Left ventricle myocardium inferior (tissue), 1 donor: ENCODE measurements at places on chromosomes 1 and 21.
A peak's percentile ranks its signal among the peaks of the same experiment; 100 is the strongest.

- no peak for DNase-seq
Observed at GRCh38 chr1:230693221-230693620, 20.7 kb downstream of the AGT start.

GRCh38 chr1:58922302-58923089 is 138.6 kb upstream of the JUN start:
- DNase-seq: peak; percentile 71

- no peak for DNase-seq
Observed at GRCh38 chr1:70083519-70083918, 121.9 kb downstream of the LRRC40 start.

- DNase-seq: no peak
Observed at GRCh38 chr1:238900334-238900865, 486.0 kb upstream of the CHRM3 start.

DNA sequence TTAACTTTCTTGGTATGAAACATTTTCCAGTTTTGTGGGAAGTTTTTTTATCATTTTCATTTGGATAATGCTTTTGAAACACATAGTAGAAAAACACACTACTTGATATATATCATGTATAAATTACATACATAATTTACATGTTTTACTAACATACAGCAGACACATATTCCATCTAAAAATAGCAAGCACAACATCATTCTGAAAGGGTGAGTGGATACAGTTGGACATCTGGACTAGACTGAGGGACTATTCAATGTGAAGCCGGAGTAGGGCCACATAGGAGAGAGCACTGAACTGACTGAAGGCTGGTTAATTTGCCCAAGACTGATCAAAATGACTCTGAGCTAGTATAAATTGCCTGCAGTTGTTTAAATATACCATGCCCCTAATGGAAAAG is 11.7 kb downstream of the CDKN2C start:
- no peak for DNase-seq

DNA sequence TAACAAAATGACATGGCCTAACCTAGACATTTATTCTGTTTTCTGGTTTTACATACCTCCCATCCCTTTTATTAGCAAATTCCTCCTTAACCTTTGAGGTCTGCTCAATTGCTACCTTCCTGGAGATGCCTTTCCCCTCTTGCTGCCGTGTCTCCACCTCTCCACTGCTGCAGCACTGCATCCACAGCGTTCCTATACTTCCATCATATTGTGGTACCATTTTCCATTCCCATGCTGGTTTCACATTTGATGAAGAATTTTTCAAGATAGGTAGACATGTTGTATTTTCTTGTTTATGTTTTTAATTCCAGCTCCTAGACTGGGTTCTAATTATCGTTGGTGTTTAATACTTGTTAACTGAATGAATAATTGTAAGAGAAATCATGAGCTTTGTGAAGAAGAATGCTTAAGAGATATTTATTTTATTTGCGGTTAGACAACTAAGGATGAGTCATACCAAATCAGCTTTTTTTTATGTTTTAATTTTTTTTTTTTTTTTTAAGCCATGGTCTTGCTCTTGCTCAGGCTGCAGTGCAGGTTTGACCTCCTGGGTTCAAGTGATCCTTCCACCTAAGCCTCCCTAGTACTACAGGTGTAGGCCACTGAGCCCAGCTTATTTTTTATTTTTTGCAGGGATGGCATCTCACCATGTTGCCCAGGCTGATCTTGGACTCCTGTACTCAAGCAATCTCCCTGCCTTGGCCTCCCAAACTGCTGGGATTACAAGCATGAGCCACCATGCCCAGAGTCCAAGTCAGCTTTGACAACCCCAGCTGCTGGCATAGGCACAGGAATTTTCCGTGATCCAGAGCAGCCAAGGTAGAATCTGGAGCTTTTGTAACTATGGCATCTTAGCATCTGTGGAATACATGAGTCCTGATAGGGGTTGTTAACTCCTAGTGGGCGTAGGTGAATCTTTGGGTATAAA is 44.0 kb downstream of the ATP6V1G3 start:
- DNase-seq: no peak

DNA sequence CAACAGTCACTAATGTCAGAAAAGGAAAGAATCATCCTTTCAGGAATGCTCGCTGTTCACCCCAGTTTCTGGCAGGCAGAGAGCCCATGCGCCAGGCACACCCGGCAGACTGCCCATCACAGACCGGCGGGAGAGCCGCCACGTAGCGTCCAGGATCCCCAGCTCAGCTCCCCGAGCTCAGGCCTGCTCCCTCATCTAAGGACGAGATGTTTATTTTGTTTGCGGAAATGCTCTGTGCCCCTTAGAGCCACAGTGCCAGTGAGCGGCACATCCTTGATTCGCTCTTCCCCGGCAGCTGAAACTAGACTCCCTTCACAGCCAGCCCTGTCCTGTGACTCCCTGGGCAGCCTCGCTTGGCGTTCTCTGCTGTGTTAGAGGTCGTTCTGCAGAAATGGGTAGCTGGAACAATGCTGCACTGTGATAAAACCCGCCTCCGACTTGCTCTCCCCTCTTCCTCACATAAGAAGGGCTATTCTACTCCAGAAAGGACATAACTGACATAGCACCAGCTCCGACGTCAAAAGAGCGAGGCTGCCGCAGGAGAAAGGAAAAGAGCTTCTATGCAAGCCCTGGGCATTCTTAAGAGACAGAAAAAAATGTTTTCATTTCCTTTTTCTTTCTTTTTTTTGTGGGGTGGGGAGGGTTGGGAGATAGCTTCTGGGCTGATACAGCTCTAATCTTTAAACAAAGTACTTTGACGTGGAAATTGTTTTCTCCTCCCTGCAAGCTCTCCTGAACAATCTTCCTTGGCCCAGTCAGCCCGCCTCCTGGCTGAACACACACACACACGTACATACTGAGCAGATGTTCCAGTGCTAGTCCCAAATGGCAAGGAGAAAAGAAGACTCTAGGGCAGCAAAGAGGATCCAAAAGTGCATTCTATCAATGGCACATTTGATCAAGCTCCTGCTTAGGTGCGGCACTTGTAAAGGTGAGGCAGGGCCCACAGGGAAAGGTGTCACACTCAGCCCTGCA is 37.2 kb downstream of the MRAP start:
- no peak for DNase-seq

DNA sequence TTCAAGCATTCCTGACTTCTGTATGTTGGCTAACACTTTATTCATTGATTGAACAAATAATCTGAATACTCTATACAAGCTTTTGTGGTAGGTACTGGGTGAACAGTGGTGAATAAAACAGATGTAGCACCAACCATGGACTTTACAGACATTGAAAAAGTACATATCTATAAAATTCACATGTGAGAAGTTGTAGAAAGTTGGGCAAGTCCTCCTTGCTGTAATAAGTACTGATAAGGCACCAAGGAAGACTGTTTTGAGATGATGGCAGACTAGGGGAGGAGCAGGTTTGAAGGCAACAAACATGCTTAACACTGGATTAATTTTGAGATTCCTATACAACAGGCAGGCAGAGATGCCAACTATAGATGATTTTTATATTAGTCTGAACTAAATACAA is 42.4 kb downstream of the RNF2 start:
- DNase-seq: no peak

GRCh38 chr1:206464456-206464964 is 5.8 kb upstream of the IKBKE start:
- no peak for DNase-seq

GRCh38 chr1:118157506-118157905 is 27.5 kb downstream of the SPAG17 start:
- DNase-seq: no peak

DNA sequence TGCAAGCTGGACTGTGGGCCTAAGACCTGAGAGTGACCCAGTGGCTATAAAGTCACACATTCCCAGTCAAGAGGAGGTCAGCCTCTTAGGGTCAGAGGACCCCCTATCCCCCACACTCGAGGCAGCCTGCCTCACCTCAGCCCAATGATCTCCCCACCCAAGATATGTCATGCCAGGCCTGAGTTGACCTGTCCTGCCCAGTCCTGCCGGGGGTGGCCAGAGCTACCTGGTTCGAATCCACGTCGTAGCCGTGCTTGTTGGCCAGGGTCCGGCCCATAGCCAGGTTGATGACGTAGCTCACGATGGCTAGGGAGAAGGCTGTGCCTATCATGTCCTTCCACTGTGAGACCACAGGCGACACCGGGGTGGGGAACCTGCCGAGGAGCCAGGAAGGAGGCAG is 15.6 kb downstream of the SLC26A9 start:
- DNase-seq: no peak

DNA sequence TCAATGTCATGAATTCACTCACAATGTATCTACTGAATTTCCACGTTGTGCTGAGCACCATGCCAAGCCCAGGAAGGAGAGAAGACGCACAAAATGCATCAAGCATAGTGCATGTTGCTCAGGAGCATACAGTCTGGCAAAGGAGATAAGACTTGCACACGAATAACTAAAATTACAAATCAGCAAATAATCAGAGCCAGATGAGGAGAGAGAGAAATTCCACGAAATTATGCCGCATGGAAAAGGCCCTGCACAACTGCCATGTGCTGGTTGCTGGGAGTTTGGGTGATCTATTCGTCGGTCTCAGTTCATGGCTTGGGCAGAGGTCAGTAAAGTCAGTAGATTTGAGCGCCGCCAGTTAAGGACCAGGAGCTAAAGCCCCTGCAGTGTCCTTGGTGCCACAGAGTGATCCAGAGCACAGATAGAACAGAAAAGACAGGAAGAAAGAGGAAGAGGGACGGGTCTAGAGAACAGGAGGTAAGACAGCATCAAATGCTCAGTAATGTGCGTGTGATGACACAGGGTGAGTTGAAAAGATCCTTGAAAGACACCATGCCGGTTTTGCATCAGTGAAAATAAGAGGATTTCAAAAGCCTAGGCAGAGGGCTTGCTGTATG is 55.1 kb upstream of the ZNF281 start:
- no peak for DNase-seq

- DNase-seq: no peak
Observed at GRCh38 chr21:44352253-44352860, 1.1 kb upstream of the TRPM2 start.

DNA sequence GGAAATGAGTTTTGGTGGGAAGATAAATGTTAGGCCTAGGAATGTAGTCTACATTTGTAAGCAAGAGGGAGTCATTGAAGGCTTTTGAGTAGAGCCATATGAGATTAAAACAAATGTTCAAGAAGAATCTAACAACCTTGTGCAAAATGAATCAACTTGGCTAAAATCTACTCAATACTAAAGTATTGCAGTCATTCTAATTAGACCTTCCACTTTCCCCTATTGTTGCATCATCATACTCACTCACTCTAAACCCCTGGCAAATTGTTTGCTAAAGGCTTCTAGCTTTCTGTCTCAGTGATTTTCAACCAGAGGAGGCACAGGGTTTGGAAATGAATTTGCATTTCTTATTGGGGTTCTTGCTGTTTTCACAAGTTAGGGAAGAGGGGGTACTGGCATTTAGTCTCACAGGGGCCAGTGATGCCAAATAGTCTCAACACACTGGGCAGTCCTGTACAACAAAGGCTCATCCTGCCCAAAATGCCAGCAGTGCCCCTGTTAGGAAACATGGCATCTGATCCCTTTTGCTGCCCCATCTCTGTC is 85.3 kb downstream of the SEC16B start:
- no peak for DNase-seq

DNA sequence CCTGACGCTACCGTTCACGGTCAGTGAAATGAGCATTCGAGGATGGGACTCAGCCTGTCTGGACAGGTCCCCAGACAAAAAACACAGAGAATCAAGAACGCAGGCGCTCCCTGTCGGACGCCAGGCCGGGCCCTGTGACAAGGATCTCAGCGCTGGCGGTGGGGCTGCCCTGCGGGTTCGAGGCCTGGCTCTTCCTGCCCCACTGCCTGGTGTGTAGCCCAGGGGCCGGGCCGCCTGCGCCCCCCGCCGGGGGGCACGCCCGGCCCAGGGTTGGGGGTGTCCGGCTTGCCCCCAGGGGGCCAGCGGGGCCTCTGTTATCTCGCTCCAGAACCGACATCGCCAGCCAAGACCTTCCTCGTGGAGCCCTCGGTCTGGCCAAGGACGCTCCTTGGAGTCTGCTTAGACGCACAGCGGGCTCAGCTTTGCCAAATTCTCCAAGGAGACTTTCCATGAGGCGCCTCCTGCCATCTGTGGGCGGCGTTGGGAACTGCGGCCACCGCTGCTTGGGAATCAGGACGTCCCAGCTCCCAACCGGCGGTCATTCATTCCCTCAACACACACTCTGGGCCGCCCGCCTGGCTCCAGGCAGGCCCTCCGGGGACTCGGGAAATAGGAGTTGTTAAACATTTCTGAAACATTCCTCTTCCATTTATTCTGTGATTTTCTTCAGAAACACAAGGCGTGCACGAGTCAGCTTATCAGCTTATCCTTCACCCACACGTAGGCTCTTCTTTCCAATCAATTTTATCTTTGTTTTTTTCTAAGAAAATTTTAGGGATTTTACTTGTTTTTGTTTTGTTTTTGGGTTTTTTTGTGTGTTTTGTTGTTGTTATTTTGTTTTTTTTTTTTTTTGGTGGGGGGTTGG is 11.3 kb upstream of the RIPK4 start:
- DNase-seq: peak; percentile 85

DNA sequence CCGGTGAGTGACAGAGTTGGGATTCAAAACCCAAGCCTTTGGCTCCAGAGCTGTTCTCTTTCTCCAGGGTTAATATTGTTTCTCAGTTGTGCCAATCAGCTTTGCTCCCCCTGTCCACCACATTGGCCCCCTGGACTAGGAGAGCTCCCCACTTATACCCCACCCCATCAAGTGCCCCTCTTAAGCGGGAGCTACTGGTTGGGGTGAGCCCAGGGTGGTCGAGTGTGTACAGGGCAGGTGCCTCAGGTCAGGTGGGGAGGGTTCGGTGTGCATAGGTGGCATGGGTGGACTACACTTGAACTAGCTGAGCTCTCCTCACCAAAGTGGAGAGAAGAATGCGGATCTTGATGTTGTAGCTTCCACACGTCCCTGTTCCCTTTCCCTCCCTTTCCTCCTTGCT is 14.2 kb downstream of the KCNA2 start:
- DNase-seq: no peak

GRCh38 chr1:1061682-1062345 is 12.3 kb downstream of the RNF223 start:
- DNase-seq: no peak
